Endothelial cell (in vitro differentiated cells): ENCODE measurements at places on chromosomes 11 and 22.

- no peak for DNase-seq
Observed at GRCh38 chr11:35393098-35393497, 26.3 kb downstream of the SLC1A2 start.

- no peak for DNase-seq
Observed at GRCh38 chr11:75602951-75603350, 40.9 kb downstream of the SERPINH1 start.

DNA sequence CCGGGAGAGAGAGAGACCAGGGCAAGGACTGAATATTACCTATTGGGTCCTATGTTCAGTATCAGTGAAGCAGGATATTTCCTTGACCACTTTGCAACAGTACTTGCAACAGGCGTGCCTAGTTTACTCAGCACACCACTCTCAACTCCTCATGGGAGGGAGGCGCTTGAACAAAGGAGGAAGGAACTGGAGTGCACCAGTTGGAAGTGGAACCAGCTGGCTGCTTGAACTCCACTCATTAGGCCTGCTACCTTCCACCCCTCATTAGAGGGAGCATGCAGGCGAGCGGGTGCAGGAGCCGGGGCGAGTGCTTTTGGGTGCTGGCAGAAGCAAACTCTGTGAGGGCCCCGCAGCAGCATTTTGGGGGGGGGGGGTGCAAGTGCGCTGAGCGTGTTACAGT, 1369.6 kb upstream of the RAG2 start:
- no peak for DNase-seq

GRCh38 chr11:60183591-60184205, 815 bp upstream of the MS4A6A start:
- no peak for DNase-seq

GRCh38 chr22:30572840-30573593, 1.4 kb downstream of the GAL3ST1 start:
- DNase-seq, result no peak

- no peak for DNase-seq
Observed at GRCh38 chr11:68659158-68659921, 25.0 kb upstream of the GAL start.

GRCh38 chr11:1628506-1629325, 859 bp upstream of the KRTAP5-5 start:
- peak; percentile 88 for DNase-seq

GRCh38 chr11:119258180-119258579, 52.0 kb downstream of the CBL start:
- DNase-seq, result no peak

- peak; percentile 6 for DNase-seq
Observed at GRCh38 chr11:100515087-100515486, 172.0 kb upstream of the ARHGAP42 start.

GRCh38 chr11:1746511-1746931, 3.9 kb downstream of the IFITM10 start:
- DNase-seq, result no peak

DNA sequence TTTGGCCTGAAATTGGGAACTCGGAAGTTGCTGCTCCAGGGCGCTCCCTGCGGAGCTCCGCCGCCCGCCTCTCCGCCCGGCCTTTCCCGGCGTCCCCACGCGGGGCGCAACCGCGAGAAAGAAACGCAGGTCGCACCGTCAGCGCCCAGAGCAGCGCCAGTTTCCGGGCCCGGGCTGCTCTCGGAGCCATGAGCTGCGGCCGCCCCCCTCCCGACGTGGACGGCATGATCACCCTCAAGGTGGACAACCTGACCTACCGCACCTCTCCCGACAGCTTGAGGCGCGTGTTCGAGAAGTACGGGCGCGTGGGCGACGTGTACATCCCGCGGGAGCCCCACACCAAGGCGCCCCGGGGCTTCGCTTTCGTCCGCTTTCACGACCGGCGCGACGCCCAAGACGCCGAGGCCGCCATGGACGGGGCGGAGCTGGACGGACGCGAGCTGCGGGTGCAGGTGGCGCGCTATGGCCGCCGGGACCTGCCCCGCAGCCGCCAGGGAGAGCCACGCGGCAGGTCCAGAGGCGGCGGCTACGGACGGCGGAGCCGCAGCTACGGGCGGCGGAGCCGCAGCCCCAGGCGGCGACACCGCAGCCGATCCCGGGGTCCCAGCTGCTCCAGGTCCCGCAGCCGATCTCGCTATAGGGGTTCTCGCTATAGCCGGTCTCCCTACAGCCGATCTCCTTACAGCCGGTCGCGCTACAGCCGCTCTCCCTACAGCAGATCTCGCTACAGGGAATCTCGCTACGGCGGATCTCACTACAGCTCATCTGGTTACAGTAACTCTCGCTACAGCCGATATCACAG, 521 bp downstream of the SRSF8 start:
- DNase-seq, result peak; percentile 86

DNA sequence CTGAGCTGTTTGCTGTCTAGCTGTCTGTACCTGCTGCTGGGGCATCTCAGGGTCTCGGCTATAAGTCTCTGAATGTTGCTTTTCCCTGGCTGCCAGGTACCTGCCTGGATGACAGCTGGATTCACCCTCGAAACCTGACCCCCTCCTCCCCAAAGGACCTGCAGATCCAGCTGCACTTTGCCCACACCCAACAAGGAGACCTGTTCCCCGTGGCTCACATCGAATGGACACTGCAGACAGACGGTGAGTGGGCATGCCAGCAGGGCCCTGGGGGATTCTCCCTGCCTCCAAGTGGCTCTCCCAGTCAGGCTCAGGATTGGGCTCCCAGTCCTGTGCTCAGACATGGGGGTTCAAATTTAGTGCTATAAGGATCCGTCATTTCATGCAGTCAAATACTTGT, 12.9 kb downstream of the IL17RA start:
- DNase-seq, result no peak

- DNase-seq, result no peak
Observed at GRCh38 chr11:2351701-2352100, 25.4 kb upstream of the CD81 start.

DNA sequence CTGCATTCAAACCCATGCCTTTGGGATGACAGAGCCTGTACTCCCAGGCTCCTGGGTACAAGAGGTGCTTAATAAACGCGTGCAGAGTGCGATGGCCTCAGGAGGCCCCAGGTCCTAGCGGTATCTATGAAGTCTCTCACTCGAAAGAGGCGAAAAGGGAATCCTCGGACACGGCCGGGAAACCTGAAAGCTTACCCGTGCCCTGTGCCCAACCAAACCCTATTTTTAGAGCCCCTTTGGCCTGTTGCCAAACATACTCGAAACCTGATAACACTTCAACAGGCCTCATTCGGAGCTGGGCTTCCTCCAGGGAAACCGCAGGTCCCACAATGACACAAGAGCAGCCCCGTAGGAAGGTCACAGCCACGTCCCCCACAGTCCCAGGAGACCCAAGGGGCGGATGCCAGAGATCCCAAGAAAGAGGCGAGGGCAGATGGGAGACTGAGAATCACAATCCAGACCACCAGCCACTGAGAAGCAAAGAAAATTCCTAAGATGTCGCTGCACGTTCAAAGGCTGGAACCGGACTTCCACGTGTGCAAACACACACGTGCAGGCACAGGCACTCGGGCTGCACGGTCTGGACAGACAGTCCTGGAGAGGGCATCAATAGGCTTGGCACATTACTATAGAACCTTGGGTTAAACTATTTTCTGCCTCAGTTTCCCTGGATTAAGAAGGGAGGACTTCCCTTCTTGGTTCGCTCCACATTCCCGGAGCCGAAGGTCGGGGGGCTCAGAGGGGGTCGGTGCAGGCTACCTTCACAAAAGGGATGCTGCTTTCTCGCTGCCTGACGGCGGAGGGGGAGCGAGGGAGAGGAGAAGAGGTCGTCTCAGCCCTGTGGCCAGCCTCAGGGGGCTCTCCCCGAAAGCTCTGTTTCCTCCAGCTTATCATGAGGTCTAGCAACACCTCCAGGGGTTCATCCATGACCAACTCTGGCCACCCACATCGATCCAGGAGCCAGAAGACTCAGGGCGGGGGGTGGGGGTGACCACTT, 8.2 kb downstream of the PDGFB start:
- no peak for DNase-seq

DNA sequence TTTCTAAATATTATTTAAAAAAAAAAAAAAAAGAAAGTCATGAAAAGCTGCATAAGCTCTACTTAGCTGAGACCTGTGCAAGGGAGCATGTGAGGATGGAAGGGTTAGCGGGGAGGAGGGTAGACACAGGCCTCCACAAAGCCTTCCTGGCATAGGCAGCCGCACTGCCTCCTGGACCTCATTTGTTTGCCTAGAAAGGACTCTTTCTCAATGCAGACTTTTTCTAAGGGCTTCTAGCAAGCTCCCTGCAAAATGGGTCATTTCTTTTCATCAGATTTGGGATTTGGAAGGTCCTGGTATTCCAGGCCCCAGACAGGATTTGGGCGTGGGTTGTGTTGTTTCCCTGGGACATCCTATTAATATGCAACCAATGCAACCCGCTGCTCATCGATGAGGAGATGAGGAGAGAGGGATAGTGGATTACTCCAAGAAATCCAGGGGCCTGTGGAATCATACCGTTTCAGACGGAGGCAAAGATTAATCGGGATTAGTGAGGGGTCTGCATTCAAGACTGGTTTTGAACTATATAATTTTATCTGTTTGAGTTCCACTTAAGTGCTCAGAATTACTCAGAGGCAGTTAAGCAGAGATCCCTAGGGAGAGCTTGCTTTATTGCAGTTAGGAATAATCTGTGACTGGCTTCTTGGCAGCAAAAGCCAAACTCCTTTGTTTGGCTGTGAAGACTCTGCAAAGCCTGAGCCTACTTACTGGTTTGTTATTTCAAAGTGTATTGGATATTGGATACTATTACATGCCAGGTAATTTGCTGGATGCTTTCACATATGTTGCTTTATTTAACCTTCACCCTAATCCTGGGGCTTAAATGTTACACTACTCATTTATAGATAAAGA, 106.9 kb upstream of the NAV2 start:
- DNase-seq, result no peak

DNA sequence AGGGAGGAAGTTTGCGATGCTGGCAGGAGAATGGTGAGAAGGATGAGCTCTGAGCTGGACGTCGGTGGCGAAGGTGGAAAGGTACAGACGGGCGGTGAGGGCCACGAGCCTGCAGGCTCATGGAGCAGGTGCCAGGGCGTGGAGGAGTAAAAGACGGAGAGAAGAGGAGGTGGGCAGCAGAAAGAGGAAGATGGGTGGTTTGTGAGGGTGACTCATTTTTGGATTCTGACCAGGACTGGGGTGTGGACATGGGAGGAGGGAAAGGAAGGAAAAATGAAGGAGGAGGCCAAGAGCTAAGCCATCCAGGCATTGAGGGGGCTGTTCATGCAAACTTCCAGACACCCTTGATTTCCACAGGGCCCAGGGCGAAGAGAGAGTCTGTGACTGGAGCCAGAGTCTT, 3.5 kb downstream of the ZDHHC24 start:
- DNase-seq, result no peak

- no peak for DNase-seq
Observed at GRCh38 chr22:42272431-42272999, 2.1 kb upstream of the TCF20 start.

- DNase-seq, result no peak
Observed at GRCh38 chr11:8826139-8826786, 84.7 kb upstream of the AKIP1 start.

- DNase-seq, result no peak
Observed at GRCh38 chr11:115643549-115644270, 139.5 kb upstream of the CADM1 start.

GRCh38 chr11:69321877-69322361, 28.0 kb downstream of the MYEOV start:
- no peak for DNase-seq

- no peak for DNase-seq
Observed at GRCh38 chr11:68052137-68052873, 13.5 kb downstream of the TCIRG1 start.

DNA sequence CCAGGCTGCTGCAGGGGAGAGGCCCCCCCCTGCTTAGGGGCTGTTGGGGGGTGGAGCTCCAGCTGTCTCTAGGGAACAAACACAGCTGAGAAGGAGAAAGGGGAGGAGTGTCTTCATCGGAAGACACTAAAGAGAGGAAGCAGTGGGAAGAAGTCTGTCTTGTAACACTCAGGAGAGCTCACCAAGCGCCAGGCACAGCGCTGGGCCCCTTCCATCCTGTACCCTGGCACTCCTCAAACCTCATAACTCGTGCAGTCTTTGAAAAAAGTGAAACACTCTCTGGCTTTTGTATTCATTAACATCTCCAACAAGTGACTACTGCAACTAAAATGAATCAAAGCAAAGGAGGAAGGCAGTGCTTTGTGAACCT, 67.4 kb upstream of the PRDM11 start:
- DNase-seq, result no peak

GRCh38 chr11:1603629-1604028, 4.6 kb downstream of the KRTAP5-3 start:
- no peak for DNase-seq

- DNase-seq, result no peak
Observed at GRCh38 chr11:35330156-35330889, 89.0 kb downstream of the SLC1A2 start.

- no peak for DNase-seq
Observed at GRCh38 chr11:2580571-2581001, 119.2 kb downstream of the KCNQ1OT1 start.

DNA sequence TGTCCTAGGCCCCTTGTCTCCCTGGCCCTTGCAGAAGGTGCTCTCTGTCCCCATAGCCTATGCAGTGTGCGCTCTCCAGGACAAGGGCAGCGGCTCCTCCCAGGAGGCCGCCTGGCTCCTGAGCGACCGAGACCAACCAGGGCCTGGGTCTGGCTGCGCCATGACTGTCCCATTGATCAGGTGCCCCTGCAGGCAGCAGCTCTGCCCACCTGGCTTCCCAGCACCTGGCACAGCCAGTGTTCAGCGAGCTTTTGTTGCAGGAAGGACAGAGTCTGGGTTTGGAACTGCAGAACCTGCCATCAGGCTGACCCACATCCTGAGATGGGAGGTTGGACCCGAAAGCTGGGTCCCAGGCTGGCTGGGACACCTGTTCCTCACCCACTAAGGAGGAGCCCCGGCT, 1001.1 kb downstream of the BRD1 start:
- no peak for DNase-seq

- no peak for DNase-seq
Observed at GRCh38 chr11:57786436-57786835, 24.8 kb downstream of the CTNND1 start.

DNA sequence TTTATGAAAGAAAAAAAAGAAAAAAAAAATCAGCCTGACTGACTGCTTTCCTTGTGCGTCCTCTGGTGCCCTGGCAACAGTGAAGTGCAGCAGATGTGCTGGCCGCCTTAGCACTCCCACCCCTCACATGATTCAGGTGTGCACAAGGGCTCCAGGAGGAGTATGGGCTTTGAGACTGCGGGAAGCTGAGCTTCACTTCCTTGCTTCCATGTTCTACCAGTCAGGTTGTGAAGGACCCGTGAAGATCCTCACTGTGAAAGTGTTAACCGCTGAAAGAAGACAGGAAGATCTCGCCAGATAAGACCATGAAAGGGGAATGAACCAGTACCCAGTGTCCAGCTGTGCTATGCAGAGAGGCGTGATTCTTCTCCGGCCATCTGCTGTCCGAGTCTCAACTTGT, 48.2 kb downstream of the HIRA start:
- DNase-seq, result no peak
